ENCODE measurements at places on chromosomes 4 and X.
A peak's percentile ranks its signal among the peaks of the same experiment; 100 is the strongest.

- DNase-seq, result no peak
Measured at GRCh38 chrX:39814391-39814790, 283.4 kb downstream of the BCOR start.

- DNase-seq, result no peak
Measured at GRCh38 chr4:117640836-117641235, 393.4 kb upstream of the NDST3 start.

- DNase-seq, result no peak
Measured at GRCh38 chr4:30837131-30837539, 117.0 kb downstream of the PCDH7 start.

DNA sequence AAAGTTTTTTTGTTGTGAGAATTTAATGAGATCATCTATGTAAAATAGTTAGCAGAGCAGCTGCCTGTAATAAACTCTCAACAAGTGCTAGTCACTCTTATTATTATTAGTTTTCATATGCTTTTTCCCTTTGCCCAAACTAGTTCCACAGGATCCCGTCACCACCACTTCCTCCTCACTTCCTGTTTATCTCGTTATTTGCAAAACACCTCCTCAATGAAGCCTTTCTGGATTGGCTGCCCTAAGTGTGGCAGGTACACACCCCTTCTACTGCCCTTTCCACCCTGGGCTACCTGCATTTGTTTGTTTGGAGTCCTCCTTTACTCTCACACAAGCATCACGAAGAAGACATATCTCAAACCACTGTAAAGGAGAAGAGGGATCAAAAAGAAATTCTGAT, 54.4 kb upstream of the KLF3 start:
- DNase-seq, result no peak

GRCh38 chrX:113954297-113954696, 629.6 kb upstream of the HTR2C start:
- no peak for DNase-seq

DNA sequence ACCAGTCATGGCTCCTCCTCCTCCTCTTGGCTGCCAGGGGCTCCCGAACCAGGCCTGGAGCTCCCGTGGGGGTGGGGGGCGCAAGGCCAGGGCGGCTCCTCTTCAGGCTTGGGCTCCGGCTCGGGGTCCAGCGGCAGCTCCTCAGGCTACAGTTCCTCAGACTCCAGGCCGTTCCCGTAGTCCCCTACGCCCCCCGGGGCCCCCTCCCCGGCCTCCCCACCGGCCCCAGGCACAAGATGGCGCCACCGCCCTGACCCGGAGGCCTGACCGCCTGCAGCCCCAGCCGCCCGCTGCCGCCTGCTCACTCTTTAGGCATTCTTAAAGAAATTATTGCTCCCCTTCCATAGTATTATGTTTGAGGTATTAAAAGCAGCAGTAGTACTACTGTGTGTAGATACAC, 54.5 kb downstream of the TAF1 start:
- no peak for DNase-seq

GRCh38 chr4:174177536-174177935, 105.9 kb downstream of the FBXO8 start:
- DNase-seq, result no peak

DNA sequence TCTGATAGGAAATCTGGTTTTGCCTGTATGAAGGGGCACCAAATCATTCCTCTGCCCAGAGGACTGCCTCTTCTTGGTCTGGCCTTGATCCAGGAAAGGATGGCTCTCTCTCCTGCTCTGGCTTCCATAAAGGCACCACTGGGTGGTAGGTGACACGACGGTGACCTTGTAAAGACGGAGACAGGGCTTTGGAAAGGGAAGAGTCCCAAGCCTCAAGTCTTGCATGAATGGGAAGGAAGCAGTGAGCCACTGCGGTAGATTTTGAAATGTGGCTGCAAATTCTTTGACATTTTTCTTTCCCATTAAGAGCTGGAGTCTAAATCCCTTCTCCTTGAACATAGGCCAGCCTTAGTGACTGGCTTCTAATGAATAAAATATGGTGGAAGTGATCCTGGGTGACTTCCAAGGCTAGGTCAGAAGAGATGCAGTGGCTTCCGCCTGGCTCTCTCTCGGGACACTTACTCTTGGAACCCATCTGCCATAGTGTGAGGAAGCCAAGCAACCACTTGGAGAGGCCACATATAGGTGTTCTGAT, 347.4 kb downstream of the BCOR start:
- no peak for DNase-seq

DNA sequence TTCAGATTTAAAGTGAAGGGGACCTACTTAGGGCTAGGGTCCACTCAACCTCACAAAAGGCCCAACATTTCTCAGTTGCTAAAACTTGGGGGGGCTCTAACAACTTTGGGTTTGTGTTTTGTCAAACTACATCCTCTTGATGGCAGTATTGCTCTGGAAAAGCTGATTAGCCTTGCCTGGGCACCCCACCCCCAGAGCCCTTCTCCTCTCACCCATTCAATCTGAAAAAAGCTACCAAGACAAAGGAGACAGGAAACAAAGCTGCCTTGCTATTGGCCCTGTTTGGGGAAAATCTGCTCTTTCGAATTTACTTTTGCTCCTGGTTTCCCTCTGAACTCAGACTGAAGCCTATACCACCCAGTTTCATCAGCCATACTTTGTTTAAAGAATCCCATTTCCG, 195.2 kb upstream of the STK26 start:
- peak; percentile 7 for DNase-seq

DNA sequence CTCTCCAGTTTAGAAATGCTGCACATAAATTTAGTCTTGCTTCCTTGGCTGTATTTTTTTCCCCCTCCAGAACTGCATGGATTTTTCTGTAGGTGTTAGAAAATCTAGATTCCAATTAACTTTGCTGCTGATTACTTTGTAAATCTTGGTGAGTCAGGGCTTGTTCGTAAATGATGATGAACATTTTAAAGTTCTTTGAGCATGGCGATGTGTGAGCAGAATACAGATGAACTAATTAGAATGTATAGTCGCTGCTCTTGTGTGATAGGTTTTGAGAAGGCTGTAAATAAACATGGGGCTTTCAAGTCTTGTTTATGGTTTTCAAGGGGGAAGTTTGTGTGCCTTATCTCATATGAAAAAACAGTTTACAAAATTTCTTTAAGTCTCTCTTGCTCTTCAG, 23.3 kb downstream of the LIMCH1 start:
- no peak for DNase-seq

DNA sequence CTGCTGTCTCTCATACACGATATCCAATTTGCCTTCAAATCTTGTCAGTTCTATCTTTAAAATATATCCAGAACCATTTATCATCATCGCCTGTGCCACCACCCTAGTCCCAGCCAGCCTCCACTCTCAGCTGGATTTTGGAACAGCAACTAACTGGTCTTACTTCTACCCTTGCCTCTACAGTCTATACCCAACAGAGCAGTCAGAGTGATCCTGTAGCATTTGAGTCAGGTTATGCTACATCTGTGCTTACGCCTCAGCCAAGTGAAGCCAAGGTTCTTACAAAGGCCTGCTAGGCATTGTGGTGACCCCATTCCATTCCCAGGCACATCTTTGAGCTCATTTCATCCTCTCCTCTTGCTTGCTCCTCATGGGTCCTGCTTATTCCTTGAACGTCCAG, 95.7 kb upstream of the ACSL1 start:
- DNase-seq, result no peak

DNA sequence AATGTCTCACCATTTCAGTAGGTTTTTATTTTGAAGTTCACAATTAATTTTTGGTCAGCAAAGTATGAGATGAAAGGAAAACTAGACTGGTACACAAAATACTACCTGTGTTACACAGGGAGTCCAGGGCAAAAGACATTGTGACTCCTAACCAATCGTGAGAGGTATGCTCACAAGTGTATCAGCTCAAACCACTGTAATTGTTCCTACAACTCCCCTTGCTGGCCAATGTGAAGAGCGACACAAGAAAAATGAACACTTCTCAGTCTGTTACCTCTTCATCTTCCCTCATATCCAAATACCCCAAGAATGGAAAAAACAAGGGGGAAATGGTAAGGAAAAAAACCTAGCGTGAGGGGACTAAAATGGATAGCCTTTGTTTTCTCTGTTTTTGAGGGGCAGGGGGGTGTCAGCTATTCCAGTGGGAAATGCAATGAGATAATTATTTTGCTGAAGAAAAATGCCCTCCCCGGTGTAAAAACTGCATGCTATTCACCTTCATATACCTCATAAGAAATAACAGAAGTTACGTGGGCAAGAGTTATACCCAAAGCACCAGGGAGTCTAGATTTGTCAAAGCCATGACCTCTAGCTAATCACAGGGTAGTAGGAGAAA, 30.6 kb upstream of the NSUN7 start:
- no peak for DNase-seq

DNA sequence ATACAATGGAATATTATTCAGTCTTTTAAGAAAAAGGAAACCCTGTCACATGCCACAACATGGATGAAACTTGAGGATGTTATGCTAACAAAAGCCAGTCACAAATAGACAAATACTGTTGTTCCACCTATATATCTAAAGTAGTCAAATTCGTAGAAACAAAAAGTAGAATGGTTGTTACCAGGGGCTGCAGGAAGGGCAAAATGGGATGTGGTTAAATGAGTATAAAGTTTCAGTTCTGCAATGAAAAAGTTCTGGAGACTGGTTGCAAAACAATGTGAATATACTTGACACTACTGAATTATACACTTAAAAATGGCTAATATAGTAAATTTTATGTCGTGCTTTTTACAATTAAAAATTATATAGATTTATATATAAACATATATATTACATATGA, 12.2 kb downstream of the SPOCK3 start:
- no peak for DNase-seq

GRCh38 chr4:29336861-29337260, 1383.3 kb upstream of the PCDH7 start:
- DNase-seq, result no peak
